Neural progenitor cell (in vitro differentiated cells): ENCODE measurements at places on chromosomes 5 and 9. TPM values are rescaled to one million over a fixed set of nuclear protein-coding genes. Genes with fewer than 3 reads are reported as not detected.

Gene PAIP1
- total RNA-seq = 151 and 213 TPM in 2 replicates

Gene TERT
- total RNA-seq = 2.4 and 14.8 TPM in 2 replicates

Gene PCDHA6
- total RNA-seq = 2.0 and 2.8 TPM in 2 replicates

Gene ABCA1
- total RNA-seq = 28.2 and 32.4 TPM in 2 replicates

Gene CDH9
- total RNA-seq = 2.4 and 2.8 TPM in 2 replicates

- no peak for DNase-seq
Observed at GRCh38 chr5:42715785-42716184, 40.8 kb upstream of the CCDC152 start.

DNA sequence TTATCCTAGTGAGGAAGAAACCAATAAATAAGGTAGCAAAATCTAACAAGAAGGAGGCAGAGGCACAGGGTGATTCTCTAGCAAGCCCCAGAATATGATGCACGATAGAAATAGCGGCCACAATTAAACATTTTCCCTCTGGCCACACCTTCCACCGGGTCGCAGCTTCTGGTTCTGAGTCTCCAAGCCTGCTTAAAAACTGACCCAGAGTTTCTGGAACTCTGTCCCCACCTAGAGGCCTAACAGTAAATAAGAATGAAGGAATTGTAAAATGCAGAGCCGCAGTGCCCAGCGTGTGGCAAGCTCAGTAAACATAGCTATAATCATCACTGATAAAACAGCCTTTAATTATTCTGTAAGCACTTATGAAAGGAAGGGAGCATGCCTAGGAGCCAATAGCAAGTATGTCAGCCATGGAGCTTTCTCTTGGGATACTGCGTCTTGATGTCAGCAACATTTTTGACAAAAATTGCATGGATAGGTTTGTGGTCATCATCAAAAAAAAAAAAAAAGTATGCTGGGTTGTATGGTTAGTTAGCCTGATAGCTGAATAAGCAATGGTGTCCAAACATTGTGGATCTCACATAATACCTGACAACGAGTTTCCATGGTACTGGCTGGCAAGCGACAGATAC is 465.5 kb downstream of the DNAH5 start:
- DNase-seq = peak; percentile 73

- DNase-seq = no peak
Observed at GRCh38 chr5:170757182-170757601, 26.3 kb upstream of the GABRP start.

- DNase-seq = no peak
Observed at GRCh38 chr5:13695076-13695712, 249.3 kb downstream of the DNAH5 start.

DNA sequence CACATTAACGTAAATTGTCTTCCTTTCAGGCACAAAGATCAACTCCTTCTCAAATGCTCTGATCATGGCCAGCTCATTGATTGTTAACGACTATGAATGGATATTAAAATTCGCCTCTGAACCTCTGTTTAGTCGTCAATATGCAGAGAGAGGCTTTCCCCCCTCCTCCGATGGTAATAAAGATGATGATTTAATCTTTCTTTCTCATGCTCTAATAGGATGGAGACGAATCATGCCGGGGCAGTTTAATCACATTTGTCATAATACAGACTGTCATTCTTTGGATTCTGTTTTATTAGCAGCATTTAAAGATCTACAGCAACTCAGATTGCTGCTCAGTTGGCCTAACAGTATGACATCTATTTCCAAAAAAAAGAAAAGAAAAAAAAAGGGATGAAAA is 132.9 kb downstream of the SREK1 start:
- no peak for DNase-seq

DNA sequence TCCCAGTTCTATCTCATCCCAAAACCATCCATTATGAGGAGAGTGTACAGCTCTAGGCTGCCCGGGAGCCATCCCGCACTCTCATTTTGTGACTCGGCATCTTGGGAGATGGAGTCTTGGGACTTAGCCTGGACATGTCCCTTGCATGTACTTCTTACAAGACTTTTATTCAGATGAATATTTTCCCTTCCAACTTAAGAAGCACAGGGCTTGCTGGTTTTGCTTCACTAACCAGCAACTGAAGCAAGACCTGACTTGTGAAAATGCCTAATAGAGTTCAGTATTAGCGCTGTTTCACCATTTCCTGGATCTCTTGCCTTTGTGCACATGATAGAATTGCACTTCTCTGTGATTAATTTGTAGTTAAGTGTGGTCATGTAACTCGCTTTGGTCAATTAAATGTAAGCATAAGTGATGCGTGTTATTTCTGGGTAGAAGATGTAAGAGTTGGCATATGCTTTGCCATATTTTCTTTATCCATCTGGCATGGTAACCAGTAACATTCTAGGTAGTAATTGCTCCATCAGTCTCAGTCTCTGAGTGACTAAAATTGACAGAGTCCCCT is 55.8 kb downstream of the PDCD1LG2 start:
- DNase-seq = no peak

GRCh38 chr5:58156973-58157701 is 302.7 kb downstream of the PLK2 start:
- DNase-seq = peak; percentile 58

DNA sequence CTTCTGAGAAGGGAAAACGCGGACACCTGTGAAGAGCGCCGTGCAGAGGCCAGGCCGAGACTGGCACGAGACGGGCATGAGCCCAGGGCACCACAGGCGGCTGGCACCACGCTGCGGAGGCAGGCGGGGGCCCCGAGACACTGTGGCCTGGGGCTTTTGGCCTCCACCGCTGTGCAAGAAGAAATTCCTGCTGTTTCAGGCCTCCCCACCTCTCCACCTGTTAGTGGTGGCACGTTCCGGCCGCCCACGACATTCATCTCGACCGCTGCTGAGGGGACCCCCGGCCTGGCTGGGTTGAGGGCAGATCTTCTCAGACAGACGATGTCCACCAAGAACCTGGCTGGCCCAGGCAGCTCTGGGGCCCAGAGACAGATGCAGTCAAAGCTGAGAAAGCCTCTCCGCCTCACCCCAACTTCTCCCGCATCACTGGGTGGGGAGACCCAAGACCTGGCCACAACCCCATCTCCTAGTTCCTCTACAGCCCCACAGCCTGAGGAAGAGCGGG is 11.5 kb downstream of the NACC2 start:
- DNase-seq = peak; percentile 0

GRCh38 chr5:115168829-115169486 is 750 bp downstream of the TRIM36 start:
- peak; percentile 83 for DNase-seq

DNA sequence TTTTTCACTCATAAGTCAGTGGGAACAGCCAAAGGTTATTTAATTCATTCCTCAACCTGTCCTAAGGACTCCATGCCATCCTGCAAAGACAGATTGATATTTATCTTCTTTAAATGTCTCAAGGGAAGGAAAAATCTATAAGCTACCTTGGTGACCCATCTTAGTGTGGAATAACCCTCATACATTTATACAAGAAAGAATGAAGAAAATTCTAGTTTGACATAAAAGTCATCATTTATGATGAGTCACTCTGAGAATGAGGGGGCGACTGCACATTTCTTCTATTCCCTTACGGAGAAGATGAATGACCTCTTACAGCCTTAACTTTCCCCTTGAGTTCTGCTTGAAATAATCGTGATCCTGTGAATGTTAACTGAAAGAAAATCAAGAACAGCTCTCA is 26.8 kb upstream of the NUDT12 start:
- no peak for DNase-seq

- DNase-seq = no peak
Observed at GRCh38 chr5:16619136-16619535, 2.3 kb upstream of the RETREG1 start.

DNA sequence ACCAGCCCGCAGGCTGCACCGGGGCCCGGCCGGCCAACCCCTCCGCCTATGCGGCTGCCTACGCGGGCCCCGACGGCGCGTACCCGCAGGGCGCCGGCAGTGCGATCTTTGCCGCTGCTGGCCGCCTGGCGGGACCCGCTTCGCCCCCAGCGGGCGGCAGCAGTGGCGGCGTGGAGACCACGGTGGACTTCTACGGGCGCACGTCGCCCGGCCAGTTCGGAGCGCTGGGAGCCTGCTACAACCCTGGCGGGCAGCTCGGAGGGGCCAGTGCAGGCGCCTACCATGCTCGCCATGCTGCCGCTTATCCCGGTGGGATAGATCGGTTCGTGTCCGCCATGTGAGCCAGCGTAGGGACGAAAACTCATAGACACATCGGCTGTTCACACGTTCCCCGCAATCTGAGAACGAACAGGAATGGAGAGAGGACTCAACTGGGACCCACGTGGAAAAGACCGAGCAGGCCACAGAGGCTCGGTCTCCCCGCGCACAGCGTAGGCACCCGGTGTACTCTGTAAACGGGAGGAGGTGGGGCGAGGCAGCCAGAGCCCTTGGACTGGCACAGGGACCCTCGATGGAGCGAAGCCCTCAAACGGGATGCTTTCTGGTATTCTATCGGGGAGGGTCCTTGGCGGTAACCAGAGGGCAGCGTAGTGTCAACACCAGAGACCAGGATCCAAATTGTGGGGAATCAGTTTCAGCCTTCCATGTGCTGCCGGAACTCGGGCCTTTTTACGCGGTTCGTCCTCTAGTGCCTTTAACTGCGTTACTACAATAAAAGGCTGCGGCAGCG is 1.9 kb downstream of the FOXE1 start:
- DNase-seq = no peak

GRCh38 chr9:99680191-99680590 is 141.5 kb upstream of the NR4A3 start:
- no peak for DNase-seq

GRCh38 chr5:156896546-156896945 is 46.5 kb downstream of the PPP1R2B start:
- no peak for DNase-seq

- no peak for DNase-seq
Observed at GRCh38 chr5:144575736-144576135, 405.1 kb downstream of the KCTD16 start.

DNA sequence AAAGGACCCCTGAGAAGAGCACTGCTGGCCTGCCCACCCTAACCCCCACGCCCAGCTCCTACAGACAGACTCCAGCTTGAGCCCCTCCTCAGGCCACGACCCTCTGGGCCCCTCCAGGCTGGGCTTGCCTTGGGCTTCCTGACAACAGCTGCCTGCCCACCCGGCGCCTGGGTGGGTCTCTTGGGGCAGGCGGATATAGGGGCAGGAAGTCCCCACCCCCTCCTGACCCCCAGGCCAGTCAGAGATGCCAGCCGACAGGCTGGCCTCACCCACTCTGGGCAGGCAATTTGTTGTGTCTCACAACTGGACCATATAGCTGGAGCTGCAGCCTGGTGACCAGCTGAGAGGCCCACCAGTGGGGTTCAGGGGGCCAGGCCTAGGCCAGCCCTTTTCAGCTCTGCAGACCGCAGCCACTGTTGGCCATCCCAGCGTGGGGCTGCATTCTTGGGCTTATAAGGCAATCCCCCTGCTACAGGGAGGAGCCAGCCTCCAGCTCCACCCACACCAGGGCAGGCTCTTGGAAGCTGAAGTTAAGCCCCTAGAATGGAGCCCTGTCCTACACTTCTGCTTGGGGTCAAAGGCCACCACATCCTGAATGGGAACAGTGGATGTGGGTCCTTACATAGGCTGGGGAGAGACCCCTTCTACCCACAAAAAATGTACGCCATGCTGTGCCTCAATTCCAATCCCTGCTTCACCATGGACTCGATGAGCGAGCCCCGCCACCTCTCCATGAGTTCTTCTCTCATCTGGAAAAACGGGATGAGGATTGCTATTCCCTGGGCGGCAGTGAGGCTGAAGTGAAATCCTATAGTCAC is 2.0 kb downstream of the PDLIM7 start:
- DNase-seq = peak; percentile 95

DNA sequence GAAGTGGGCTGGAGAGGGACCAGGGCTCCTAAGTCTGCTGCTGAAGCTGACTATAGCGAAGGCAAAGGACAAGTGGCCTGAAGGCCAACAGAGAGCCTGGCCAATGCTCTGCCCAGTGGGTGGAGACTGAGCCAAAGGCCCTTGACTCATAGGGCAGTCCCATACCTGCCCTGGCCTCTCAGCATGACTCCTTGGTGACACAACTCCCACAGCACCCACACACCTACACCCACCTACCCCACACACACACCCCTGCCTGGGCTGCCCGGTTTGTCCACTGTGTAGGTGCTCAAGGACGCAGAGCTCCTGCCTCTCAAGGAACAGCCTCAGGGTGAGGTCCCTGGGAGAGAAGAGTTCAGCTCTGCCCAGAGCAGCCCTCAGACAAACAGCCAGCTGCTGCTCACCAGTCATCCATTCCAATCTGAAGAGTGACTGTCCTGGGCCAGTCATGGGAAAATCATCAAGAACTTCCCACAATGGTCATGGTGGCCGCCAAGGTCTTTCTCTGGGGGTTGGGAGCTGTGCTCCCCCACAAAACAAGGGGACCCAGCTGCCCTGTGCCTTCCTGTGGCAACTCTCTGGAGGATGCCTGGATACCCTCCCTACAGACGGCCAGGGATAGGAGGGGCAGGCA is 5.0 kb downstream of the TNIP1 start:
- DNase-seq = no peak

DNA sequence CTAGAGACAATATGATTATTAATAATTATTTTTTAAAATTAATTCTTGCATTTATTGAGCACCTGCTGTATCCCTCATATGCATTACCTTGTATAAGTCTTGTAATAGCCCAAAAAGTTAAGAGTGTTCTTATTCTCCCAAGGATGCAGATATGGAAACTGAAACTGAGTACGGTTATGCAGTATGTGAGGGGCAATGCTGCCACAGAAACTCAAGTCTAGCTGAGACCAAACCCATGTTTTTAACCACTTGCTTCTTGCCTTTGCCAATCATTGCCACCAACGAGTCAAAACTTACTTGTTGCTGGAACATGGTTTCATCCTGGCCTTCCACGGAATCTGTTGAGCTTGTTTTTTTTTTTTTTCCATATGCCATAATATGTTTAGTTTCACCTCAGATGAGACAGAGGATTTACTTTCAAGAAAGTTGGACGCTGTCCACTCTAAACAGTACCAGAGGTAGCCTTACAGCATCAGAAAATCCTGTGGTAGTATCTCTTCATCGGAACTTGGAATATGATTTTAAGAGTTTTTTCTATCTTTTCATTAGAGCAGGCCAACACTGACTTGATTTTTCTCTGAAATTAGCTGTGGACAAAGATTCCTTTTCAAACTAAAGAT is 27.9 kb downstream of the DOCK8 start:
- DNase-seq = no peak

DNA sequence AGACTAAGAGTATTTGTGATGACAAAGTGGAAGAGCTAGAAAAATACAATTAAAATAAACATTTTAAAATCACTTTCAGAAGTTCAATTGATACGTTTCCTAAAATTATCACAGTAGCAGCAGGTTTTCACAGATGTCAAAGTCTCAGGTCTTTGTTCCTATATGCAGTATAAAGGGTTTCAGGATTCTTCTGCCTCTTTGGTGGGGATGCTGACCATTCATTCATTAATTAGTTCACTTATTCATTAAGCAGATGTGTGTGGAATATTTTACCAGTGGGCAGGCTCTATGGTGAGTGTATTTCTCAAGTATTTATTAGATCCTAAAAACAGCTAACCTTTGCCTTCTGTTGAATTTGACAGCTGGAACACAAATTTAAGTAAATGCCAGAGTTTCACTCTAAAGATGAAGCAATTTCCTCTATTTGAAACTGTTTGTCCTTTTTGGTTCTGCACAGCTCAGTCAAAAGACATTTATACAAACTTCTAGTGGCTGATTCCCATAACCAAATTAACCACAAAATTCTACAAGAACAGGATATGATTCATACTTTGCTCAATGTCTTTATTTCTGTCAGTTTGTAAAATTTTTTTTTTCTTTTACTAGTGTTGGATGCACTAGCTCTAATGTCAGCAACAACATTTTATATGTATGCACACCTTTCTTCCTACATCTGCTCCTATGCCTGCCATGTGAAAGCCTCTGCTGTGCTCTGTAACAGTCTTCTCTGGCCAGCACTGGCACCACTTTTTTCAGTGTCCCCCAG is 75.9 kb upstream of the PRR16 start:
- no peak for DNase-seq

- DNase-seq = no peak
Observed at GRCh38 chr9:112863214-112863613, 27.5 kb downstream of the SLC46A2 start.
